ENCODE measurements at places on chromosomes 3 and 15.

- no peak for DNase-seq
Measured at GRCh38 chr15:93165734-93166470, 76.9 kb upstream of the RGMA start.

DNA sequence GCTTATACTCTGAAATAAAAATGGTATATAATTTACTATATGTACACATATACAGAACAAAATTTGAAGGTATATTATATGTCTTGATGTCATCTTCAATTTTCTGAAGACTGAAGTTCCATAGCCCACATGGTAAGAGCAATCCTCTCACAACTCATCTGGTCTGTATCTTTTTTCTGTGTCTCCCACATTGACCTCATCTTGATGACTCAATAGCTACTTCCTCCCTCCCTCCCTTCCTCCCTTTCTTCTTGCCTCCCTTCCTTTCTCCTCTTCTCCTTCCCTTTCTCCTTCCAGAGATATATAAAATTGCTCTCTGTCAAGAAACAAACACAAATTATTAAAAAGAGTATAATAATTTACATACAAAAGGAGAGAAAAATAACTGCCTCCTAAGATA lies 268.5 kb downstream of the SQOR start:
- DNase-seq = no peak

- DNase-seq = no peak
Measured at GRCh38 chr3:38383156-38383875, 36.7 kb downstream of the XYLB start.

DNA sequence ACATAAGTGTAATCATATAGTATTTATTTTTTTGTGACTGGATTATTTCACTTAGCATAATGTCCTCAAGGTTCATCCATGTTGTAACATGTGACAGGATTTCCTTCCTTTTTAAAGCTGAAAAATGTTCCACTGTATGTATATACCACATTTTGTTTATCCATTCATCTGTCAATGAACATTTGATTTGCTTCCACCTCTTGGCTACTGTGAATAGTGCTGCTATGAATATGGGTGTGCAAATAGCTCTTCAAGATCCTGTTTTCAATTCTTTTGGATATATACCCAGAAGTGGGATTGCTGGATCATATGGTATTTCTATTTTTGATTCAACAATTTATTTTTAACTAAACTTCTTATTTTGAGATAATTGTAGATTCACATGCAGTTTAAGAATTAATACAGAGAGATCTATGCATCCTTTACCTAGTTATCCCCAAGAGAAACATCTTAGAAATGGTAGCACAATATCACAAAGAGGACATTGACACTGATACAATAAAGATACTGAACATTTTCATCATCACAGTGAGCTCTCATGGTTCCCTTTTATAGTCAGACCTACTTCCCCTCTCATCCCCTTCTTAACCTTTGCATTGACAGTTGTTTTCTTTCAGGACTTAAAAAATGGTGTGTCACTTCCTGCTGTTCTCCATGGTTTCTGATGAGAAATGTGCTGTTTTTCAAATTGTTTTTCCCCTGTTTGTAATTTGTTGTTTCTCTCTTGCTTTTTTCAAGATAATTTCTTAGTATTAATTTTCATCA lies 90.1 kb downstream of the SATB1 start:
- DNase-seq = peak; percentile 28

- no peak for DNase-seq
Measured at GRCh38 chr3:147008886-147009285, 397.5 kb downstream of the ZIC4 start.

- DNase-seq = no peak
Measured at GRCh38 chr3:179416681-179417080, 34.6 kb downstream of the GNB4 start.

GRCh38 chr15:93382200-93382820 lies 293.3 kb upstream of the RGMA start:
- no peak for DNase-seq

- DNase-seq = peak; percentile 66
Measured at GRCh38 chr15:76330080-76330680, 6.4 kb upstream of the ISL2 start.

DNA sequence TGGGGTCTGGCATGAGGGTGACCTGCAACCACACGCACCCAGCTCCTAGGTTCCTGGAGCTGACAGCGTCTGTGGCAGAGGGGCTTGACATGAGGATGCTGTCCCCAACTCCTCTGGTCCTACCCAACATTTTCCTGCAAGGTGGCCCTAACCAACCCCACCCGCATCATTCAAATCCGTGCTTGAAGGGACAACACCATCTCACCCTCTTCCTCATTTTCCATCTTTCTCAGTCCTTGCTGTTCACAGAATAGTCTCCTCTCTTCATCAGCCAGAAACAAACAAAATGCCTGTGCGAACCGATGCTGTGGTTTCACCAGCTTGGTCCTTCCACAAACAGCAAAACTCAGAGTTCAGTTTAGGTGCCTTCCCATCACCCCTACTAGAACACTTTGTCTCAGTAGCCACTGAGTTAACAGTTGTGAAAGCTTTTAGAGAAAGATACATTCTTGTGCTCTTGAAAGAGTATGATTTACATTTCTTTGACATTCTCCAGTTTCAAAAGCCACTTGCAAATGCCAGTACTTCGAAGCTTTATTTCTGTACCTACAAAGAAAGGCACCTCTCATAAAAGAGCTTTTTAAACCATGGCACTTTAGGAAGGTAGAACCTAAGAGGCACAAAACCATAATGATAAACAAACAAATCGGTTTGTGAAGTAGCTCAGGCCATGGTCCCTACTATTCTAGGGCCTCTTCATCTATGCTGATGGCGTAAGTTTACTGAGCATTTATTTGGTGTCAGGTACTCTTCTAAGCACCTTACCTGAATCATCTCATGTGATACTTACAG lies 360.1 kb downstream of the SHQ1 start:
- no peak for DNase-seq

GRCh38 chr15:27353856-27354255 lies 382.9 kb downstream of the GABRG3 start:
- no peak for DNase-seq

- no peak for DNase-seq
Measured at GRCh38 chr3:43528498-43529099, 93.2 kb downstream of the ANO10 start.

- no peak for DNase-seq
Measured at GRCh38 chr3:73475175-73475574, 149.6 kb downstream of the PDZRN3 start.

DNA sequence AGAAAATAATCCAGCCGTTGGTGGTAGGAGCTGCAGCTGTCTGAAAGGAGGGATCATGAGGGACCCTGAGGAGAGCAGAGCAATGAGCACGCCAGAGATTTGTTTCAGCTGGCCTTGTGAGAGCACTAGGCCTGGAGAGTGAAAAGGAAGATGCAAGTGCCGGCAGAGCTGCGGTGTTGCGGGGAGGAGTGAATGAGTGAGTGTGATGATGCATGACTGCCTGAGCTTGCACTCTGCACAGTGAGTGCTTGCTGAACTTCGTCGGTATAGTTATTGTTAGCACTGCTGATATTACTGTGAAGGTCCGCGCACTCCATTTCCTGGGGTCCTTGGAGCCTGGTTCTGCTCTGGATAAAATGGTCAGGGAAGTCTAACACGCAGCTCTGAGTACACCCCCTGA lies 23.2 kb downstream of the EIF1B start:
- no peak for DNase-seq

- DNase-seq = no peak
Measured at GRCh38 chr15:39474657-39475056, 106.2 kb upstream of the THBS1 start.

DNA sequence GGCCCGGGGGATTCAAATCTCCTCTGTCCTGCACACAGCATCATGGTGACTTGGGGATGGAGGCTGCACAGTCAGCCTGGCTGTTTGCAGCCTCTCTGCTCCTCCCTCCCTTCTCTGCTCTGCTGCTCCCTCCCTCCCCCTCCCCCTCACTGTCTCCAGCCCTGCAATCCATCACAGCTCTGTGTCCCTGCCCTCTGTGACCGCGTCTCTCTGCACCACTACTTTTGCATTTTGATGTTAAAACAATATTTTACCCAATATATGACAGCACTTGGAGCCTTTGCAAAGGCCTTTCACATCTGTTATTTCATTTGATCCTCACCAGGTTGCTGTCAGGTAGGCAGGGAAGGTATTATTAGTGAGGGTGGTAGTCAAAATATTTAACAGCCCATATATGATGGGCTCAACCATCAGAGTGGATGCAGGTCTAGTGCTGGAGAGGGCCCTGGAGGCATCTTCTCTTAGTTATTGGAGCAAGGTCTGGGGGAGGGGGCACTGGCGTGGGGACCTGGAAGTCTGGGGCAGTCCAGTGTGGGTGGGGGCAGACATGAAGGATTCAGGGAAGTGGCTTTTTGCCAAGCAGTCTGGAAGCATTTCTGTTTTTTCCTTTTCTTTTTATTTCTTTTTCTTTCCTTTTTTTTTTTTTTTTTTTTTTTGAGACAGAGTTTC lies 16.3 kb upstream of the VPS8 start:
- DNase-seq = peak; percentile 41

- no peak for DNase-seq
Measured at GRCh38 chr3:177467247-177467985, 270.1 kb upstream of the TBL1XR1 start.

- no peak for DNase-seq
Measured at GRCh38 chr3:105579439-105579838, 212.7 kb downstream of the ALCAM start.

- no peak for DNase-seq
Measured at GRCh38 chr15:51172193-51172592, 77.5 kb upstream of the TNFAIP8L3 start.

DNA sequence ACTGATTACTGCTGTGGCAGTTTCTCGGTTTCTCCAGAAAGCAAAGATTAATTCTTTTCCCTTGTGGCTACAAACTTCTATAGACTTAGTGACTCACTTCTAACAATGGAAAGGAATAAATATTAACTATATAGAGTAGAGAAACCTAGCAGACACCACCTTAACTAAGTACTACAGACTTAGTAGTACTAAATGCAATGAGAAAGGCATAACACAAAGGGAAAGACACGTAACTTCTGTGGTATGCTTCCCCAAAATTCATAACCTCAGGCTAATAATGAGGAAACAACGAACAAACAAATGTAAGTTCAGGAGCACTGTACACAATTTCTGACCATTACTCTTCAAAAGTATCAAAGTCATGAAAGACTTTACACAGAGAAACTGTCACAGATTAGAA lies 31.2 kb downstream of the ATG3 start:
- no peak for DNase-seq

DNA sequence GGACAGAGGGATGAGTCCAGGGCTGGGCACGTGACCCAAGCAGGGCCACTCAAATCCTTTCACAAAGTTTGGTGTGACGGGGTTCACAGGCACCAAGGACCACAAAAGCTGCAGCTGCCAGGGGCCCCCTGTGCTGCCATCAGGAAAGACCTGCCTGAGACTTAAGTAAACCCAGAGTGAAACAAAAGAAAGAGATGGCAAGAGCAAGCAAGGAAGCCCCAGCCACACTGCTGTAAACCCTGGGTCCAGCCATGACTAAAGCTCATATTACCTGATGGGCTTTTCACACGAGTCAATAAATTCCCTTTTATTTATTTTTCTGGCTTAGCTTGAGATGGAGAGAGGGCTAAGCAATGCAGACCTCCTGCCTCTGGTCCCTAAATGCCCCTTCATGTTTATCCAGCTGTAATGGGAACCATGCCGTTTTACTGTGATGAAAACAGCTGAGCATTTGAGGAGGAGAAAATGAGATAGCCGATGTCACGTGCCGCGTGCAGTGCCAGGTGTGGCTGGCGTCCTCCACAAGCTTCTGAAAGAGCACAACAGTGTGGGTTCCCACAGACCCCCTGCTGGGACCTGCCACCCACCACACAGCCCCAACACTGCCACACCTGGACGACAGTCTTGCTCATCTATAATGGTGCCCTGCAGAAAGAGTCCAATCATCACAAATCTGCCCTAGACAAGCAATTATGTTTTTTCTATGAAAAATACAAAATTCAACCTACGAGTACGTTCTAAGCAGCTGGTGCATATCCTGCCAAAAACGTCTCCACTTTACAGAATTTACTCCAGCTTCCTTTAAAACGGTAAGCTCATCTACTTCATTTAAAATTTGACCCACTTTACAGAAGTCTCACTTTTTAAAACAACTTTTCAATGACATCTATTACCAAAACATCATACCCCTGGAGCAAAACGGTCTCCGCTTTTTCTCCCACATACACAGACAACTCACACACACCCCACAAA lies 34.2 kb downstream of the ADAMTS17 start:
- DNase-seq = no peak

DNA sequence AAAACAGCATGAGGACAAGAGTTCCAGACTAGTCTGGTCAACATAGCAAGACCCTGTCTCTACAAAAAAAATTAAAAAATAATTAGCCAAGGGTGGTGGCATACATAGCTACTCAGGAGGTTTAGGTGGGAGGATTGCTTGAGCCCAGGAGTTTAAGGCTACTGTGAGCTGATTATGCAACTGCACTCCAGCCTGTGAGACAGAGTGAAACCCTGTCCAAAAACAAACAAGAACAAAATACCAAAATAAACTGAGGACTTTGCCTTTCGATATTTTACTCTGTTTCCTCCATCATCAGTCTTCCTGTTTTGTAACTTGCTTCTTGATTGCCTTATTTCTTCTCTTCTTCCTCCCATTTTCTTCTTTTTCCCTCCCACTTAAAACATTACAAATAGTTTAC lies 504.4 kb downstream of the ROBO1 start:
- no peak for DNase-seq

DNA sequence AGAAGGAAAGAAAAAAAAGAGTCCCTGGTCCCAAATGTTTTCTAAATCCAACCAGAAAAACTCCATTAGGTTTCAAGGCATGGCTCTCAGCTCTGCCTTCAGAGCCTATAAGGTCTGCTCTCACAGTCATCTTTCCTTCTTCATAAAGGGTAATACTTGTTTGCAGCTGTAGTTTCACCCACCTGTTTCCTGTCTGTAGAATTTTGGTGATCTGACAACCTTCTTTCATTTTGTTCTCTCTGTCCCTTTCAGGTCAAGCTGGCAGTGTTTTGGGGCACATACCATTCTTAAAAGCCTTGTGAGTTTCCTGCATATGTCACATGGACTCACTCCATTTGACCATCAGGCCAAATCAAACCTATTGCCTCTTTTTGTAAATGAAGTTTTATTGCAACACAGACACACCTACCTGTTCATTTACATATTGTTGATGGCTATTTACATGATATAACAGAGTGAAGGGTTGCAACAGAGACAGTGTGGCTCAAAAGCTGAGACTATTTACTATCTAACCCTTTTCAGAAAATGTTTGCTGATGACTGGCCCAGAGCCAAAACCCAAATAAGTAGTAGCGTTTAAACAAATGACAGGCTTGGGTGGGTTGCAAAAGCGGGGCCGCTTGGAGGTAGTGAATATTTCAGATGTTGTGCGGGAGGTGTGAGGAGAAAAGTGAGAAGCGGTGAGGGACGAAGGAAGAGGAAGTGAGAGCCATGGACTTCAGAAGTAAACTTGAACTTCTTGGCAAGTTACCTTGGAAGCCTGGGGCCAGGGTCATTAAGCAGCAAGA lies 292.7 kb upstream of the PROK2 start:
- no peak for DNase-seq

- no peak for DNase-seq
Measured at GRCh38 chr3:31777887-31778286, 203.2 kb downstream of the OSBPL10 start.

Measured in suppressor macrophage treated with lipopolysaccharide for 1 hour (primary cell).